T-helper 17 cell (primary cell): ENCODE measurements at places on chromosomes 3 and 15. TPM values are rescaled to one million over a fixed set of nuclear protein-coding genes. Genes with fewer than 3 reads are reported as not detected.

DNA sequence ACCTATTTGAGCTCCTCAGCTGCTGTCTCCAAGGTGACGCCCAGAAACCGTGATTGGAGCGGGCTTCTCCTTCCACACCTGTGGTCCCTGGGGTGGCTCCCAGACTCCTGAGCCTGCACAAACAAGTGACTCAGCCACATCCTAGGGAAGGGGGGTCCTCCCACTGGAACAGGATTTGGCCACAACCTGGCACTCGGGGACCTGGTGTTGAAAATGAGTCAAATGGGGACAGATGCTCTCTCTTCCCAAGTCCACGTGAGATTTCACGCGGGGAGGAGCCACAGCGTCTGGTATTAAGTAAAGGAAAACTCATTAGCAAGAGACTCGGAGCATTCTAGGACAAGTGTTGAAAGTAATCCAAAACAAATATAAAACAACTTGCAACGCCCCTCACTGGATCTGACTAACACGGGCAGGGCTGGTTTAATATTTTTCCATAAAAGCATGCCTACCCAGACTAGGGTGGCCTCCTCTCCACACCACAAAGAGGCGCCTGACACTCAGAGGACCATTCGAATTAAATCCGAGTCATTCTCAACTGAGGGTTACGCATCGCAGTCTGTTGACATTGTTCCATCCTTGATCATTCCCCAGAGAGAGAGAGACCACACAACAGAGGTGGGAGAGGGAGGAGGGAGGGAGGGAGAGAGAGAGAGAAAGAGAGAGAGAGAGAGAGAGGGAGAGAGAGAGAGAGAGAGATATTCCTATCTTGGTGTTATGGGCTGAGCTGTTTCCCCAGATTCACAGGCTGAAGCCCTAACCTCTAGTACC lies 74.4 kb downstream of the MGLL start:
- DNase-seq, result no peak

DNA sequence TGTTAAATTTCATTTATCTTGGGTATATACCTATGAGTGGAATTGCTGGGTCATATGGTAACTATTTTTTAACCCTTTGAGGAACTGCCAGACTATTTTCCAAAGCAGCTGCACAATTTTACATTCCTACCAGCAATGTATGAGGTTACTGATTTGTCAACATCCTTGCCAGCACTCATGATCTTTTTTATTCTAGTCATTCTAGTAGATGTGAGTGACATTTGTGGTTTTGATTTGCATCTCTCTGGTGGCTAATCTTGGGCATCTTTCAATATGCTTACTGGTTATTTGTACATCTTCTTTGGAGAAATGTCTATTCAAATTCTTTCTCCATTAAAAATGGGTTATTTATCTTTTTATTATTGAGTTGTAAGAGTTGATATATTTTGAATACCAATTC lies 21.3 kb upstream of the LRRC58 start:
- no peak for DNase-seq

DNA sequence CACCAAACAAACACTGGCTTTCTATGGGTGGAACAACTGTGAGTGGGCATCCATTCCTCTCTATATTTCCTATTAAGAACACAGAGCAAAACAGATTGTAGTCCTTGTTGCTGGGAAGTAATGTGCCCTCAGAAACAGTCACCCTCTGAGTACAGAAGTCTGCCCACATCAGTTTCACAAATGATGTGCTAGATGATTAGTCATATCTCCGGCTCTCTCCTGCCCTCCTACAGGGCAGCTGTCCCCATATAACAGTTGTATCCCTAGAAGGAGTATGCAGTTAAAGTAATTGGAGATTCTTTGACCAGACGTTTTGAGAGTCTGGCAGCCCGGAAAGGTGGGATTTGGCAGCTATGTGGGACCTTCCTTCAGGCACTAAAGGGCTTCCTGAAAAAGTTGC lies 159.9 kb downstream of the APBA2 start:
- no peak for DNase-seq

DNA sequence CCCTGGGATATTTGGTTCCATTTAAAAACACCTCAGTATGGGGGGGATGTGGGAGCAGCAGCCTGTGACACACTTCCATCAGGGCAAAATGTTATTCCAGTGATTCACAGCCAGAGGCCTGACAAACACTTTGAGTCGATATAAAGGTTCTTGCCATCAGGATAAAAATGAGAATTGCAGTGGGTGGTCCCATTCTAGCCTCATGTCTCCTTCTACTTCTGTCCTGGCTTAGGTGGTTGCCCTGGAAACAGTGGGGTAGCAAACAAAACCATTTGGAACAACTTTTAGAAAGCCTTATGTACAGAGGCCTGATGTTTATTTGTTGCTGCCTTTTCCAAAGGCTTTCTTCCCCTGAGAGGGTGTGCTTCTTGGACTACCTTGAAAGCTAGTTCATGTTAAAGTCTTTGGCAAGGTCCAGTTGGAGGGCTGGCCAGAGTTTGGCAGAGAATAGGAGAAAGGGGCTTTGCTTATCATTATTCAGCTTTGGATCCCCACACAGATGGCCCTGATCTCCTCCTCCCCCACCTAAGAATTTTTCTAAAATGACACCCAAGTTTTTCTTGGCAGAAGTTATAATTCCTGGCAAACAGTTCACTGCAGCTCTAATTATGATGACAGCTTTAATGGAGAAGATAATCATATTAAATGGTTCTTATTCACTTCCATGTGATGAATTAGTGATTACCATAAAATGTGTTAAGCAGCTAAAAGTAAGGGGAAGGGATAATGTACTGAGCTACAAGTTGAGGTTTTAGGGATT lies 84.2 kb upstream of the ZNF280D start:
- no peak for DNase-seq

- no peak for DNase-seq
Observed at GRCh38 chr3:157572559-157573270, 69.5 kb upstream of the VEPH1 start.

GRCh38 chr3:167675848-167676247 lies 22.1 kb upstream of the WDR49 start:
- DNase-seq, result no peak

PLA2G4B gene
- 34.8 TPM for total RNA-seq

TMEM212 gene
- total RNA-seq, result not detected

TLR9 gene
- 0.42 TPM for total RNA-seq

ALDH1A2 gene
- 0.47 TPM for total RNA-seq

NLGN1 gene
- total RNA-seq, result not detected

PLA2G4E gene
- not detected for total RNA-seq

AMIGO3 gene
- total RNA-seq, result 0.99 TPM

PRR23A gene
- not detected for total RNA-seq
